ENCODE measurements at places on chromosomes 7 and 10.

DNA sequence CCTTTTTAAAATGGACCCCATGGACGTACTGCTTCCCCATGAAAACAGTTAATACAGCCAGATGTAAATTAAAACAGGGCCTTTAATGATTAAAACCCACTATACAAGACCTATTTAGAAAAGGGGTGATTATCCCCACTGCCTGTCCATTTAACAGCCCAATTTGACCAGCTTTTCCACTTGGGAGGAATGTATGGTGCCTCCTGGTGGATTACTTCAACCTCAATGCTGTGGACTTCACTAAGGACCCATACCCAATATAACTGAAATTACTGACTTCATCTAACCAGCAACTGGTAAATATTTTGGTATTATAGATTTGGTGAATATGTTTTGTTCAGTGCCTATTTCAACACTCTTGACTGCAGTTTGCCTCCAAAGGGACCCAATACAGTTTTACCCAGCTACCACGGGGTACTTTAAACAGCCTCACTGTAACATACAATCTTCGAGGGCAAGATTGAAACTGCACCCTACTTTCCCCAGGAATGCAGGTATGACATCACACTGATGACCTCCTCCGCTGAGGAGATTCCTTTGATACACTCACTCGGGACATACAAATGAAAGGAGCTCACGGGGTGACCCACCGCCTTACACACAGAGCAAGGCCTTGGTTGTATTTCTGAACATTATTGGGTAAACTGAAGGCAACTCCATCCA is 192.8 kb downstream of the DNAJC1 start:
- DNase-seq = no peak

GRCh38 chr10:95363303-95363912 is 72.6 kb upstream of the PDLIM1 start:
- peak; percentile 77 for DNase-seq

- DNase-seq = no peak
Measured at GRCh38 chr10:9081253-9081652, 1026.8 kb downstream of the GATA3 start.

GRCh38 chr10:22605168-22605567 is 109.2 kb downstream of the PIP4K2A start:
- no peak for DNase-seq

GRCh38 chr7:7745966-7746365 is 27.6 kb upstream of the RPA3 start:
- no peak for DNase-seq

DNA sequence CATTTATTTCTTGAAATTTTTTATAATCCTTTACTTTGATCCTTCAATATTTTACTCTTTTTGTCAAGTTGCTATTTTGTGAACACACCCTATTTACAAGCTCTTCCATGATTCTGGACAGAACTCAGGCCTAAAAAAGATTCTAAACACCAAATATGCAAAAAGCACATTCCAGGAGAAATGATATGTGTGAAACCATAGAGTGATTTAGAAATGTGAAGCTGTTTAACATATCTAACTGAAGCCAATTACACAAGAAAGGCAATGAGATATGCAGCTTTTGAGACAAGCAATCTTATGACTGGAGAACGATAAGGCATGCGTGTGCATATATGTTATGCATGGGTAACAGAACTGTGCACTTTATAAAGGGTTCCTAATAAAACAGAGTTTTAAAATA is 243.0 kb downstream of the CACNA2D1 start:
- DNase-seq = no peak

DNA sequence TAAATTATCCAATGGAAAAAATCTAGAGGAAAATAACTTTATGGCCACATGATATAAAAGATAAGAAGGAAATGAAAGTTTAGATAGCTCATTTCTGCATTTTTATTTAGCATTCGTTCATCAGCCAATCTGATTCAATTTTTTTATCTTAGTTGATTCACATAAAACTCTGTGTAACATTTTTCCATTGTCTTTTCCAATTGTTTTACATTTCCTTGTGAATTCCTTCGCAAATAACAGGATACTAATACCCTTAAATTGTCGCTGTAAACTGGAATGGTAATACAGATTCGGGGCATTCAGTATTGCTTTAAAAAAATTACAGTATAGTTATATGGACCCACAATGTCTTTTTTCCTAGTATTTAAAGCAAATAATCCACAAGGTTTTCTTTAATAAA is 136.4 kb downstream of the CUBN start:
- DNase-seq = no peak

- no peak for DNase-seq
Measured at GRCh38 chr10:98486421-98486820, 39.7 kb upstream of the HPS1 start.

DNA sequence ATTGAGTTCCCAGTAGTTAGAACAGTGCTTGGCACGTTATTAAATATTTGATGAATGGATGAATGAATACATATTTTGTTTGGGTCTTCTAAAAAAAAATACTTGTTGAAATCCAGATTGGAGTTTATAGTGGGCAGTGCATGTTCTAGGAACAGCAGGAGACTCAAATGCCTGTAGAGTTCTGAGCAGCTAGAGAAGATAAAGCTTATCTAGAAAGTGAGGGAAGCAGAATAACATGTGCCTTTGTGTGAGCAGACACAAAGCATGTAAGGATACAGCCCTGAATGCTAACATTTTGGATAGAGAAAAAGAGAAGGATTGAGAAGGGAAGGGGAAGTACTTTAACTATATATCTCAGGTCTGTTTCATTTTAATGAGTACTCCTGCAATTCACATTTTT is 71.9 kb downstream of the SRI start:
- no peak for DNase-seq

GRCh38 chr10:74419958-74420375 is 268.9 kb downstream of the ADK start:
- peak; percentile 58 for DNase-seq

- no peak for DNase-seq
Measured at GRCh38 chr10:15783941-15784636, 64.4 kb upstream of the ITGA8 start.

DNA sequence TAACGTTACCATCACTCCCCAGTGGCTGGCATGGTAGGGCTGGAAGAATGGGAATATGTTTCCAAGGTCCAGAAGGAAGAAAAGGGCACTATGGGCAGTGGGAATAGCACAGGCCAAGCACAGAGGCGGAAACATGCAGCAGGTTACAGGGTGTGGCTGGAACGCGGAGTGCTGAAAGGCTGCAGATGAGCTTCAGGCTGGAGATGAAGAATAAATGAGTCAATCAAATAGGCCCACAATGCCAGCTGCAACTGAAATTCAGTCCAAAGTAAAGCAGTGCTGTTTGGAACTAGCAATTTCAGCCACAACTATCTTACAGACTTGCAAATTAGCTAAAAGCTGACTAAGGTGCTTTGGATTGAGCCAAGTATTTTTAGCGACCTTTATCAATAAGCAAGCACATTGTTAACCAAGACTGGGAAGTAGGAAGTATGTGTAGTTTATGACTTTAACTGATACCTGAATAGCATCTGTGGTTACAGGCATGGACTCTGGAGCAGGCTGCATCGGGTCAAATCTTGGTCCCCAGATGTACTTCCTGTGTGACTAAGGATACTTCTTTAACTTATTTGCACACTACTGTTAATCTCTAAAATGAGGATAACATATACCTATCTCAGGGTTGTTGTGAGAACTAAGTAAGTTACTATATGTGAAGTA is 77.5 kb upstream of the CTTNBP2 start:
- no peak for DNase-seq

- DNase-seq = no peak
Measured at GRCh38 chr10:97597778-97598177, 8.3 kb downstream of the C10orf62 start.

DNA sequence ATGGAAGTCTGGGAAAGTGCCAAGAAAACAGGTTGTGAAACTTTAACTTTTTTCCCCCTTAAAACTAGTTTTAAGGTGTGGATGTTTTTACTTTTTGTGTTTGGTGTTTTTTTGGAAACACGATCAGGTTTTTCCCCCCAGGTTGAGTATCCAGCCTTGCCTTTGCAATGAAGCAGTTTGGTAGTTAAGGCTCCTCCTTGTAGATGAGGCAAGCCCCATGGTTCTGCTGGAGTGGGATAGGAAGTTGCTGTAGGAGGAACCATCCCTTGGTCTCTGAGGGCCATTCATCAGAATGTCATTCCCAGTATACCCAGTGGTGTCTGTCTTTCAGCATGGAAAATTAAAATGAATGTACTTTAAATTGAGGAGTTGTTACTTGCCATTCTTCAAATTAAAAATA is 2.7 kb downstream of the CUL1 start:
- DNase-seq = no peak

DNA sequence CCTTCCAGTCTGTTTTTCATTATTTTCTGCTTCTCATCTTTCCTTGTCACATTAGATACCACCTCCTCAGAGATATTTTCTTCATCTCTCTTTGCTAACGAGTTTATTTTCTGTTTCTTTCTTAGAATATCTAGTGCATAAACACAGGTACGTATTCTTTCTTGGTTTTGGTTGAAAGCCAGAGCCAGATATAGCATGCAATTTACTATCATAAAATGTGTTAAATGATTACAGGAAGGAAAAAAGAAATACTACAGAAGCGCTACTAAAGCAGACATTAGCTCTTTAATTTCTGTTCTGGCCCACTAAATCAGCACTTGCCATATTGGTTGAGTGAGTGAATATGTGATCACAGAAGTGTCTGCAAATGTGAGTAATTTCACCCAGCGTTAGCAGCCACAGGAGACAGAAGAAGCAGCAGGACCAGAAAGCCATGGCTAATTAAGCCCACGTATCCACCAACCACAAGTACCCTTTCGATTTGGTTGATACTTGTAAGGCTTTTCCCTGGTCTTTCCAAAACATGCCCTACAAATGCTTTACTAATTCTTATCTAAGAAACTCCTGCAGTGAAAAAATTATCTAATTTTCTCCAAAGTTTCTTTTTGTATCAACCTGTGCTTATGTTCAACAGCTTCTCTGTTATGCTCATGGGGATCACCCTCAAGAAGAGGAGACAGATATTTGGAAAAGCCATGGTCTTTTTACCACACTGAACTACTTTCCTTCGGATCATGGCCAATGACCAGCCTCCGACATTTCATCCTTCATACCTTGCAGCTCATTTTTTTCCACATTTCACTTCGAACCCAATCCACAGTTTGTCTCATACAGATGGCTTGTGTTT is 23.1 kb upstream of the MACC1 start:
- DNase-seq = no peak

DNA sequence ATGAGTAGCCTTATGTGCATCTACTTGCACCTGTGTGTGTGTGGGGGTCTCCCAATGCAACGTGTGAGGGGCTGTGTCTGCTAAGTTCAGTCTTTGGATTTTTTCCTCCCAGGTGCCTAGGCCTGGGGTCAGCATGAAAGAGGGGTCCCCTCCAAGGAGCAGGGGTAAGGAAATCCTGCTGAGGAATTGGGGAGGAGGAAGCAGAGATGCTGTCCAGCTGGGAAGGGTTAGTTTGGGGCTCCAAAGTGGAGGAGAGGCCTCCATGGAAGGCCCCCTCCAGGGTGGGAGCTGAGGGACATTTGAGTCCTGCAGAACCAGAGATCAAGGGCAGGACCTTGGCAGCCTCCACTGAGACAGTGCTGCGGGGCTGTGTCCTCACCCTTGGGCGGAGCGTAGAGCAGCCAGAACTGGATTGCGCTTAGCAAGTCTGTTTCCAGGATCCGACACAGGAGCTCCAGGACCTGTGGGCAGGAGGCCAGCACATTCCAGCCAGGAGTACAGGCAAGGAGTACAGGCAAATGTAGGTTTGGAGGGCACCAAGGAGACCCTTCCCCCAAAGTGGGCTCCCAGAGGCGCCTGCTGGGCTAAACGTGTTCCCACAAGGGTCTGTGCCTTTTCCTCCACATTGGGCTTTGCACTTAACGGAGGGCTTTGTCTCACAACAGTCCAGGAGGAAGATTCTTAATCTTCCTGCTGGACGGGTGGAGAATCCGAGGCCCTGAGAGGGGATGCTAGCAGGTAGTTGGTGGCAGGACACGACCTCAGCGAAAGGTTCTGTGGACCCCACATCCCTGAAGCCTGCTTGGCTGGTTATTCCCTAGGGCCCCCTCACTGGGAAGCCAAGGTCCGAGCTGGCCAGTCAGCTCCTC is 10.1 kb downstream of the TBATA start:
- DNase-seq = no peak

- no peak for DNase-seq
Measured at GRCh38 chr10:119537953-119538630, 4.4 kb downstream of the RGS10 start.

Data from activated CD4-positive, alpha-beta T cell treated with anti-CD3 and anti-CD28 coated beads, Interleukin-2, amount 10 ng/mL, durations not matched to agents 7 days and 5 days (primary cell).